AG08395 (cell line): ENCODE measurements at places on chromosomes 2 and 18.

DNA sequence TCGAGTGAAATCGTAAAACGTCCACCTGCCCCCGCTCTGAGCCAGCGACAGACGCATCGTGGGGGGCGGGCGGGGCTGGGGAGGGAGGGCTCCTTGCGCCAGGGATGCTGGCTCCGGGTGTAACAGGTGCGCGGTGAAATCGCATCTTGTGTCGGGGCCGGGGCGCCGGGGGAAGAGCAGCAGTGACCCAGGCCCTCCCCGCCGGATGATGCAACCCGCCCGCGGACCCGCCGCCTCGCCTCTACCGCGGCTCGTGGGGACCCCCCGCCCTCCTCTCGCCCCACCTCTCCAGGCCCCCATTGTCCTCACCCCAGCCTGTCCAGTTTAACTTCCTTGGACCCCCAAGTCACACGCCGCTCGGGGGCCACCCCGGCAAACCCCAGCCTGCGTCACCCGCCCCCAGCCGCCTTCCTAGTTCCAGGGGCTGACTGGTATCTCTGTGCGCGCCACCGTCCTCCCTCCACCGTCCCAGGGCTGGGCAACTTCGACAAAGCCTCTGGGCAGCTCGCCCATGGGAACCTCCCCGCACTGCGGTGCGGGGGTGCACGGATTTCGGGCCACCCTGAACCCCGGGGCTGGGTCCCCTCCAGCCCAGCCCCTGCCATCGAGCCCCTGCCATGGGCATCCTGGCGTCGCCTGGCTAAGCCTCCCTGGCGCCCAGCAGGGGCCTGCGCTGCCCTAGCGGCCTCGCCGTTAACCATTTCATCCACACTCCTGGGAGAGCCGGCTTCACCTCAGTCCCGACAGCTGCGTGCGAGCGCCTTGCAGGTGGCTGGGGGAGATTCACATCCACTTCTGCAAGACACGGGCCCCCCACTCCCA lies 799 bp upstream of the KIF1A start:
- no peak for DNase-seq

- DNase-seq = no peak
Observed at GRCh38 chr2:177171418-177171865, 41.2 kb upstream of the HNRNPA3 start.

GRCh38 chr18:73895701-73896100 lies 251.9 kb downstream of the FBXO15 start:
- DNase-seq = no peak

DNA sequence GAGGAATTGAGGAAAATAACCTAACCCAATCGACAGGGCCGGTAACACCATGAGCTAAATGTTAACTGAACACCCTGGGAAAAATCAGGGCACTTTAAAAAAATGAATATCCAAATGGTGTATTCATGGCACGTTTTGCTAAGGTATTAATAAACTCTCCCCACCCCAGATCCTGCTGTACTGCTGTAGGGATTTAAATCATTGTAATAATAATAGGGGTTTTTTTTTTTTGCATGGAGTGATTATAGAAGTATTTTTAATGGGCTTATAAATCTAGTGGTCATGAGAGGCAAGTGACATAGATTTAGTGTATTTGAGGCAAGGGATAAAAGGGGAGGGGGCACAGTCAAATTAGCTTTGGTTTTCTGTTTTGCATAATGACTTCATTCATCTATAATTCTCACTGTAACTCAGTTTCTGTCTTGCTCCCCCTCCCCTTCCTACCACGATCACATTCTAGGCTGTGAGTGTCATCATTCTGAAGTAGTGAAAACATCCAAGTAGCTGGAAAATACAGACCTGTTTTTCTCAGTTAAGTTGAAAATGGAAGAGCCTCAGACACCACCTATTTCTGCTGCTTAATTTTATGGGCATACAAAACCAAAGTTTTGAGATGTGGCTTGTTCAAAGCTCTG lies 18.2 kb upstream of the MGAT5 start:
- peak; percentile 13 for DNase-seq

DNA sequence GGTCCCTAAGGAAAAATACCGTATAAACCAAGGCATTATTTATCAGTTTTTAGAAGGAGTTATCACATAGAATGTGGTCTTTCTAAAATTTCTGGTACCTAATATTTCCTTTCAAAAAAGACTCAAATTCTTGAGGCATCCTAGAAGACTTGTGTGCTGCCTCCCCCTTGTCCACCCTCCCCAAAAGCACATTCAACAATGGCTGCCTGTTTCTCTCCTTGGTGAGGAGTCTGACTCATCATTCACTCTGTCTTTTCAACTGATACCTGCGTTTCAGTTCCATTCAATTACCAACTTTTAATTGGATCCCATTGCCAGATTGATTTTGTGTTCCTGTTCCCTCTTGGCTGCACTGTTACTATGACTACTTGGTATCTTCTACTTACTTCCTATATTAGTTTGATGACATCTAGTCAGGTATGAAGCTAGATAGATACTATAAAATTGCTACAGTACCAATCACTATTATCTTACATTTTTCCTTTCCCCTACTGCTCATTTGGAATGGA lies 72.9 kb downstream of the XRCC5 start:
- DNase-seq = no peak

- DNase-seq = no peak
Observed at GRCh38 chr18:68965817-68966216, 167.9 kb downstream of the CCDC102B start.

GRCh38 chr2:102438111-102438510 lies 15.2 kb downstream of the IL18RAP start:
- DNase-seq = no peak

DNA sequence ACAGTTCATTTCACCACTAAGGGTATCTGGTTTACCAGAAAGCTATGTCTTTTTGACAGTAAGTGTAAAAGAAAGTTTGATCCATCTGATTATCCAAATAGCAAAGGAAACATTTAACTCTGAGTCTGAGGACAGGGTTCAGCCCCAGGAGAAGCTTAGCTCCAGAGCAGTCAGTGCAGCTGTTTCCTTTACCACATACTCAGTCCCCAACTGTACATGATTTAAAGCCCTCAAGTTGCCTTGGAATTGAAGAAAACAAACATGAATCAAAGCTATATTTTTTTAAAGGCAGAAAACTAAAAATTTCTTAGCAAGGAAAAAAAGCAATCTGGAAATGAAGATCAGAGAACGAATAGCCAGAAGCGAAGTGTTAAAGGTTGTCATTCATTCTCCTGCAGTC lies 746.0 kb downstream of the METTL4 start:
- DNase-seq = no peak

GRCh38 chr18:906416-907114 lies 1.9 kb downstream of the ADCYAP1 start:
- no peak for DNase-seq

GRCh38 chr2:49830846-49831245 lies 676.5 kb upstream of the FSHR start:
- DNase-seq = no peak

- no peak for DNase-seq
Observed at GRCh38 chr2:66573821-66574233, 138.9 kb downstream of the MEIS1 start.

DNA sequence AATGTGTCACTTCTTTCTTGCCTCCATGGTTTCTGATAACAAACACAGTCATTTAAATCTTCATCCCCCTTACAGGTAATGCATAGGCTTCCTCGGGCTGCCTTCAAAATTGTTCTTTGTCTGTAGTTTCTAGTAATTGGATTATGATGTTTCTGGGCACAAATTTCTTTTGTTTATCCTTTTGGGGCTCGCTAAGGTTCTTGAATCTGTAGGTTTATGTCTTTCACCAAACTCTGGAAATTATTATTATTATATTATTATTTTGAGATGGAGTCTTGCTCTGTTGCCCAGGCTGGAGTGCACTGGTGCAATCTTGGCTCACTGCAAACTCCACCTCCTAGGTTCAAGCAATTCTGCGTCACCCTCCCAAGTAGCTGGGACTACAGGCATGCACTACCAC lies 16.3 kb upstream of the RMP24 start:
- DNase-seq = no peak

GRCh38 chr2:204650611-204651010 lies 105.3 kb downstream of the PARD3B start:
- DNase-seq = no peak

GRCh38 chr2:205511221-205511620 lies 171.1 kb upstream of the NRP2 start:
- peak; percentile 6 for DNase-seq

- no peak for DNase-seq
Observed at GRCh38 chr2:170530284-170530745, 184.8 kb upstream of the SP5 start.

GRCh38 chr2:219018286-219018685 lies 23.0 kb downstream of the CFAP65 start:
- no peak for DNase-seq

DNA sequence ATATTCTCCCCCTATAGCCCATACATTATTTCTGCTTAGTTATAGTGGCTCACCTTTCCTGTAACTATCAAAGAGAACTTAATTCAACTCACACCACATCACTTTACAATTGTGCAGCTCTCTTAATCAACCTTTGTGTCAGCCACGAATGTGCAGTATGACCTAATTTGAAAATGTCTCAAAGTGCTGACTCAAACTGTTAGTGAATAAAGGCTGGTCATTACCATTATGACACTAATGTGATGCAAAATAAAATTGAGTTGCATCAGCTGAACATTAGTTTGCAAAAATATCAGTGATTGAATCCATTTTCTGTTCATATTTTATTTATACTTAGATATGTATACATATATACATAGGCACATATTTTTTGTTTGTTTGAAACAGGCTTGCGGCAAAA lies 251.8 kb downstream of the MEIS1 start:
- no peak for DNase-seq

- DNase-seq = peak; percentile 36
Observed at GRCh38 chr2:99600981-99601651, 111.3 kb upstream of the REV1 start.

DNA sequence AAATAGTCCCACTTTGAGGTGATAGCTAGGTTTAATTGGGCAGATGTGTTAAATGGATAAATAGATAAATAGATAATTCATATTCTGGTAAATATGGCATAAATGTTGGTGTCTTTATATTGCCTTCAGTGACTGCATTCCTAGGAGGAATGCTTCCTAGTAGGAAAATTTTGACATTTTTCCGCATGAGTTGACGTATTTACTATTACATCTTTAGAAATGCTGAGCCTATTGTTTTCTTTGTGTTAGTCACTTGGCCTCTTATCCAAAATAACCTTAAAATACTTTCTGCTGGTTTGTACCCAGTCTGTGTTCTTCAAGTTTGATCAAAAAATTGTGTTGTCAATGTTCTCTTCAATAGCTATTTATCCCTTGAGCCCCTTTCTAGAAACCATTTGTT lies 495.6 kb upstream of the ZEB2 start:
- DNase-seq = no peak

DNA sequence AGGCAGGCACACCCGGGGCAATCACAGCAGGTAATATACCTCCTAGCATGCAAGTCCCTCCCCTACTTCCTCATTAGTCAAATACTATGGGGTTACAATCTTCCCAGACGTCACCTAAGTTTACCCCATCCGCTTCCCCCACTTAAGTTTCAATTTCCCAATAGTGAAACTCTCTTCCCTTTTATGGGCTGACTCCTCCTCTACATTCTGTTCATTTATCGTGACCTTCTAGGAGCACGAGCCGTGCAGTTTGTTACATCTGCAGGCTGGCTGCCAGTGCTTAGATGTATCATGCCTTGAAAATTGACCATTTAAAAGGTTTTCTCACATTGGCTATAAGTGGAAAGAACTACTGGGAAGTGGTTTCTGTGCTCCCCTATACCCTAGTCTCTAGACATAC lies 1357.8 kb upstream of the CRIM1 start:
- DNase-seq = no peak

- no peak for DNase-seq
Observed at GRCh38 chr2:119349289-119349688, 17.3 kb downstream of the C2orf76 start.

- DNase-seq = no peak
Observed at GRCh38 chr2:17901246-17901645, 22.8 kb downstream of the KCNS3 start.

GRCh38 chr2:191991442-191991841 lies 144.6 kb upstream of the CAVIN2 start:
- no peak for DNase-seq

- peak; percentile 14 for DNase-seq
Observed at GRCh38 chr2:101295895-101296294, 12.6 kb downstream of the RNF149 start.

GRCh38 chr2:155215037-155215707 lies 516.7 kb downstream of the KCNJ3 start:
- no peak for DNase-seq

GRCh38 chr2:179037807-179038206 lies 12.1 kb downstream of the CCDC141 start:
- DNase-seq = no peak

GRCh38 chr2:98308068-98308467 lies 38.2 kb upstream of the CNGA3 start:
- peak; percentile 35 for DNase-seq

DNA sequence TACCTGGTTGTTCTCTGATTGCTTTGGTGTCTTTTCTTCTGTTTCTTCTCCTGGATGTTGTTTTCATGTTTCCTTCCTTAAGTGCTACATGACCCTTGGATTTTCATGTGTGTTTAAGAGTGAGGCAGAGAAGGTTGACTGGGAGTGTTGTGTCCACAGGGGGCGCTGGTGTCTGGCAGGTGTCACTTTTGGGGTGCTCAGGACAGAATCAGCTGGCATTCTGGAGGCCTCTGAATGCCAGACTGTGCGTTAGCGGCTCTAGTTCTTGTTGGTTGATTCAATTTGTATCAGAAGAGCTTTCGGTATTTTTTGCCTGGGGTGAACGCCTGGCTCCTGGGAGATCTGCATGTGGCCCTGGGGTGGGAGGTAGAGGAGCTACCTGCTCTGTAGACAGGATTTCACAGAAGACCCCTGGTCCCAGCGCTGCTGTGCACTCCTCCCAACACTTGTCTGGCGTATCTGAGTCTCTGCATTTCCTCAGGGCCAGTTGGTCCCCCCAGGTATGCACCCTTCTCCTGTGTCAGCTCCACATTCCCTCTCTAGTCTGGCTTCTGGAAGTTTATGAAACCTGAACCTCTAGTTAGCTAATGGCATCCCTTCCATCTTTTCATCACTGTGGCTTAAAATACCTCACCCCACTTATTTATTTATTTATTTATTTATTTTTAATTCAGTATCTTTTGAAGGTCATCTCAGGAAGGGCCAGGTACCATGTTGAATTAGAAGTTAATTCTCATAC lies 1.1 kb downstream of the GREB1 start:
- DNase-seq = no peak

- no peak for DNase-seq
Observed at GRCh38 chr2:128038411-128038810, 10.6 kb upstream of the SAP130 start.

DNA sequence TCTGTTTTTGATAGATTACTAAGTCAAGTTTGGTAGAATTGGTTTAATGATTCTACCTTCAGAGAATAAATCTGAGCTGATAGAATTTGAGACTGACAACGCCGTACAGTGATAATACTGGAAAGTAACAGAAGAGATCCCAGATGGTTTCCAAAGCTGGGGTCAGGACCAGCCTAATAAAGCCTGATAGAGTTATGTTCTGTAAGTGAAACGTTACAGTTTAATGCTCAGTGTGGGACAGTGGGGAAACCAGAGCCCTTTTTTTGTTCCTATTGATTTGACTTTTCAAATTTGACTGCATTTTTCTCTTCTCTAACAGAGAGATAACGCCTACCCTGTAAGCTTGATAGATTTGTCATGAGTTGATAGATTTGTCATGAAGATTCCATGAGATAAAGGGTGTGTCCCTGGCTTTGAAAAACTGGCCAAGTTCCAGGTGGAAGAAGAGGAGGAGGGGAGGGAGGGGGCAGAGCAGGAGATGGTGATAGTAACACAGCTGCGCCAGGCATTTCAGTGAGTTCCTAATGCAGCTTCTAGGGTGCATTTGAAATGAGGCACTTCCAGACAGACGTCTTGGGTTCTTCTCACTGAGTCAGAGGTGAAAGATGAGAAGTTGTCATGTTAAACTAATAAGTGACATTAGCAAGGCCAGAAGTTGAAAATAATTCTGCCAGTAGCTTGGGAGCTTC lies 65.1 kb downstream of the CERS6 start:
- no peak for DNase-seq
